Fibroblast of skin of abdomen (primary cell): ENCODE measurements at places on chromosomes 2 and 18.
A peak's percentile ranks its signal among the peaks of the same experiment; 100 is the strongest.

GRCh38 chr2:191064590-191064989, 50.6 kb upstream of the STAT1 start:
- no peak for DNase-seq

DNA sequence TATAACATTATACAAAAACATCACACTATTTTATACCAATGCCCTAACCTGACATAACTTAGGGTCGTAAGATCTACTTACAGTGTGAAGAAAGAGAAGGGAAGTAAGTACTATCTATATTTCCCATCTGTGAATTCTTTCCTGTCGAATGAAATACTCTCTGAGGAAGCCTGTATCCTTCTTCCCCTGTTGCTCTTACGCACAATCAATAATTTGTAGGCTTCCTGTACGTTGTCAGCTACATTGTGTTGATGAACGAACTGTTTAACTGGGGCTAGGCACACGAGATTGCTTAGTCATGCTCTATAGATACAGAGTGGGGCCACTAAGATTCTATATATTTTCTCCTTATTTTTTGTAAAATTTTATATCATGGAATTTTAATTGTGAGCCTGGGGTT, 1125.0 kb upstream of the CELF4 start:
- DNase-seq: no peak

DNA sequence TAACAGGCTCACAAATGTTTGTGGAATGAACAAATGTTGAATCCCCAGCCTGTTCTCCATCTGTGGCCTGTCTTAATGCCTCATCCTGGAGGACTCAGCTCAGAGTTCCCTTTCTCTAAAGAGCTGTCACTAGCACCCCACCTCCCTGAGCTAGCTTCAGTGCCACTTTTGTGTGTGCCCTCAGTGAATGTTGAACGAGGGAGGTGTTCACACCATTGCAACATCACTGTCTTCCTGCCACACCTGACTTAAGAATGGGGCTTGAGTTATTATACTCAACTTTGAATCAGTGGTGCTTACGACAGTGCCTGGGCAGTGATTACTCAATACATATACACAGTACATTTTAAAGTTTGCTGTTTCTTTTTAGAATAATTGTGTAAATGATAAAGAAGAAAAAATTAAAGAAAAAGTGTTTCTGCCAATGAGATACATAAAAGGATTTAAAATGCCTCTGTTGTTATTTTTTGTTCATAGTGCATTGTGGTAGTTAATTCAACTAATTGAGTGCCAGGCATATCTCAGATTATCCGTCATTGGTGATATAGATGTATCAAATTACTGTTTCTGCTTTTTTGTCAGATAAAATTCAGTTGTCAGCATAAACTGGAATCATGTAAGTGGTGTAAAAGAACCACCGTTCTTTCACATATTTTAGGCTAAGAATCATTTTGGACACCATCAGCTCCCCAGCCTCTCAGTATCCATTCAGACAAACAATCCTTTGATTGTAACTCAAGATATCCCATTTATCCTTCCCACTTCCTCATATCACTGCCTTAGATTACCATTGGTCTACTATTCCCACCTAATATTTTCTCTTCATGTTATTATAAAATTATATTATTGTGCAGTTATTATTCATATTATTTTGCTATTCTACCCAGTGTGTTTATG, 304.7 kb downstream of the PTPRM start:
- no peak for DNase-seq

DNA sequence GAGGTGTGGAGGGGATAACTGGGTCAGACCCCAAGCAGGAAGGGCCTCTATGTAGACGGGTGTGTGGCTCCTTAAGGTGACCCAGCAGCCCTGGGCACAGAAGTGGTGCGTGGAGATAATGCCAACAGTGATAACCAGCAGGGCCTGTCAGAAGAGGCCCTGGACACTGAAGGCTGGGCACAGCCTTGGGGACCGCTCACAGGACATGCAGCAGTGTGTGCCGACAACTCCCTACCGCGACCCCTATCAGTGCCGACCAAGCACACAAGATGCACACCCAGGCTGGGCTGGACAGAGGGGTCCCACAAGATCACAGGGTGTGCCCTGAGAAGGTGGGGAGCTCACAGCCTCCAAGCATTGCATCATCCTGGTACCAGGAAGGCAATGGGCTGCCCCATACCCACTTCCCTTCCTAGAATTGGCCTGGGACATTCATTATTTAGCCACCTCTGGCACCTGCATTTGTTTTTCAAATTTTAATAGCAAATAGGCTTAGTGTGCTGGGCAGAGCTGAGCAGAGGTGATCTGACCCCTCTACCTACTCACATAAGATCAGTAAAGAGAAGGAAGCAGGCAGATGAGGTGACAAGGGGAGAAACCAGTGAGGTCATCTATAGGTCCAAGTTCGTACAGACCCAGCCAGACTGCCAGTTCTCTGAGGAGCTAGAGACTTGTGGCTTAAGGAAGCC, 55.2 kb downstream of the BCL11A start:
- no peak for DNase-seq

DNA sequence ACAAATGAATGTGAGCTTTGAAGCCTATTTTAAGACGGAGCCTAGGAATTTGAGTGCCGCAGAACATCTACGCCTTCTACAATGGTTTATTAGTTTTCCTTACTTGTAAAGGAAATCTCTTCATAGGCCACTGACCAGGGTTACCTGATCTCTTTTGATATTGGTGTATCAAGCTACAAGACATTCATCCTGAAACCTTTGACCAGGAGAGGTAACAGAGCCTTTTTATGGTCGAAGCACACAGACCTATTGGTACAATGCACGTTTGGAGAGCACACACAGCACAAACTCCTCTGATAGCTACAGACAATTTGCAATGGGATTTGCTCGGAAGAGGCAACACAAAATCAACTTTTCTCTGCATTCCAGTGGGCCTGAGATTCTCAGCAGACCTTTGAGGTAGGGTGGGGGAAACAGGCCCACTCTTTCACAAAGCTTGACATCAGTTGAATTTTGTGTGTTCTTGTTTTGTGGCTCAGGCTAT, 12.8 kb downstream of the MYCN start:
- DNase-seq: no peak

DNA sequence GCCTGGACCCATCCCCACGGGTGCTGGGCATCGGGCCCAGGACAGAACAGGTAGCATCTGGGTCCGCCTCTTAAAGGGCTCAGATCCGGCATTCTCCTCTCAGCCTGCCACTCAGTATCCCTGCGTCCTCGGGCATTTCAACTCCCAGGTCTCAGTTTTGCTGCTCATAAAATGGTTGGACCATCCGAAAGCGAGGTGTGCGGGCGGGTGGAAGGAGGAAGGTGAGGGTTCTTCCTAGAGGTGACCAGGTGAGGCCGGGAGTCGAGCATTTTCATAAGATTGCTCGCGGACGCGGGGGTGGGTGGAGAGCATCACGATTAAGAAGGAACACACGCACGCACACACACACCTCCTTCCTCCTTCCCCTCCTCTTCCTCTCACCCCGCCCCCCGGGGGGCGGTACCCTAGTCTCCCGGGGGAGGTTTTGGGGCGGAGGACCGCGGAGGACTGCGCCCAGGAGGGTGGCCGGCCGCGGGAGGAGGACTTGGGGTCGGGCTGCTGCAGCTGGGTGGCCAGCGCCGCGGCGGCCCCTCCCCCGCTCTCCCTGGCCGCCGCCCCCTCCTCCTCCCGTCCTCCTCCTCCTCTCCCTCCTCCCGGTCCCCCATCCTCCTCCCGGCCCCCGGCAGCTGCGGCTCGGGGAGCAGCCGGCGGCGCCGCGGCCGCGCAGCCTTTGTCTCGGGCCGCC, 97.9 kb upstream of the GPR45 start:
- DNase-seq: peak; percentile 52

GRCh38 chr2:240426845-240427721, 8.4 kb upstream of the GPC1 start:
- no peak for DNase-seq

DNA sequence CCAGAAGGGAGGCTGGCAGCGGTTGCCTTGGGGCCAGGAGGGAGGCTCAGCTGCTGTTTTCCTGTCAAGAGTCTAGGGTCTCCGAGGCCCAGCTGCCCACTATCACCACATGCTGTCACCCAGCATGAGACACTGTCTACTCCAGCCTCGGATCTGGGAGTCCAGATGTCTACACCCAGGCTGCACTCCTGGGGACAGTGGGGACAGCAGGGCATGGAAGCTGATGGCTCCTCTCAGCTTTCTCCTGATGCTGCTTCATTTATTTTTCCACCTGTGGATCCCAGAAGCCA, 134.0 kb downstream of the PTGR3 start:
- no peak for DNase-seq

DNA sequence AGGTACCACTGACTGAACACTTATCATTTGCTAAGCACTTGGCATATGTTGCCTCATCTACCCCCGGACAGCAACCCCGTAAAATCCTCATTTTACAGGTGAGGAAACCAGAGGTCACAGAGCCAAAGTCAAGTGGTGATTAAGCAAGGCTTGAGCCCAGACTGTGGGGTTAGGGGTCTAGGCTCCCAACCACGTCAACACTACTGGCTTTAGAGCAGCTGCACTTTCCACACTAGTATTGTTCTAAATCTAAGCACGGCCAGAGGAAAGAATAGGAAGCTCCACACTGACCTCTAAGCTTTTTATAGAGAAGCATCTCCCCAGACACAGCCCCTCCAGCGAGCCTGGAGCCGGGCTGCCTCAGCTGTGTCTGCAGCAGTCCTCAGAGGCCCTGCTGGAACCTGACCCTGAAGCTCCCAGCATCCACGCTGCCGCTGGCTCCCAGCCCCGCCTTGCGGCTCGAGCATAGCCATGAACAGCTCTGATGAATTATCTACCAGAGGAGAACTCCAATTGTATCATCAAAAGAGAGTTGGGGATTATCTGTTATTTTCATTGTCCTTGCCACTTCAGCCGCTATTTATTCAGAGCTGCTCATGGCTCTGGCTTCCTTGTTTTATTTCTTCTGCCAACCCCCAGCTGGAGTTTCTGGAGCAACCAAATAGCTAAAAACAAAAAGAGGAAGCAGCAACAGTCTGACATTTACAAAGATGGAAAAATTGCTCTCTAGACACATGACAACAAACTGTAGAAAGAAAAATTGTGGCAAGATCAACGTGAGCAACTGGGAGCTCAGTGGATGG, 62.2 kb upstream of the RTN4 start:
- DNase-seq: peak; percentile 76

DNA sequence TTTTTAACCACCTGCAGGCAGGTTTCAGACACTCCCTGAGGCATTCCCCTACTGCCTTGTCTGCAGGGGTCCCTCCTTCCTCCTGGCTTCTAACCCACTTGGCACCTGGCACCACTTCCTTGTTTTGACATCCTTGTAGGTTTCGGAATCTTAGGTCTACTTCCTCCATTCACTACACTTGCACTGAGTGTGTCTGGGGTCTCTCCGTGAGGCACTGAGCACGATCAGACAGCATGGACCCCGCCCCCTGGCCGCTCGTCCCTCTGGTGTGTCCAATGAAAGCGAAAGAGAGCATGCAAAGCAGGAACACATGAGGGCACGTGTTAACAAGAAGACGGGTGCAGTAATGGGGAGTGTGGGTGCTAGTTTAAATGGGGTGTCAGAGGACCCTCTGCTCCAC, 63.8 kb downstream of the HAUS1 start:
- DNase-seq: no peak

DNA sequence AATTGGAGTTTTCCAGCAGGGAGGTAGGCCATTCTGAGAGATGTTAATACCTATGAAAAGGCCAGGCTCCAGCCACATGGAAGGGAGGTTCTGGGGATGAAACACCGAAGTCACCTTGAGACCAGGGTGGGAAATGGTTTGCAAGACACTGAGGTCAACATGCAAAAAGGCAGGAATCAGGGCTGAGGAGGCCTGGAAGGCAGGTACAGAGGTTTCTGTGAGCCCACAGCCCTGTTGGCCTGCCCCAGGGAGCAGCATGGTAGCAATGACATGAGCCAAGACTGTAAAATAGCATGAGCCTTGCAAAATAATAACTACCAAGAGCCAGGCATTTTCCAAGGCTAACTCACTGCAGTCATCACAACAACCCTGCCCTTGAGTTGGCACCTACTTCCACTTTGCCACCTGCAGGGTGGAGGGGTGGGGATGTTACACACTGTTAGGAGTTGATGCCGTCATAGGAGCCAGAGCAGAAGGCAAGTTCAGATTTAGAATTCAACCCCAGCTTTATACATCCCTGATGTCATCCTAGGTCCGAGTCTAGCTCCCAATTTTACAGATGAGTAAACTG, 61.3 kb downstream of the ZBTB7C start:
- DNase-seq: no peak

GRCh38 chr2:189306525-189306924, 127.0 kb upstream of the COL5A2 start:
- no peak for DNase-seq

- peak; percentile 62 for DNase-seq
These were observed 175.7 kb downstream of the SOCS6 start for GRCh38 chr18:70464343-70465114.

- DNase-seq: no peak
These were observed 47.8 kb upstream of the CREB1 start for GRCh38 chr2:207481924-207482323.

GRCh38 chr2:17792515-17792914, 23.7 kb upstream of the MSGN1 start:
- DNase-seq: peak; percentile 55

DNA sequence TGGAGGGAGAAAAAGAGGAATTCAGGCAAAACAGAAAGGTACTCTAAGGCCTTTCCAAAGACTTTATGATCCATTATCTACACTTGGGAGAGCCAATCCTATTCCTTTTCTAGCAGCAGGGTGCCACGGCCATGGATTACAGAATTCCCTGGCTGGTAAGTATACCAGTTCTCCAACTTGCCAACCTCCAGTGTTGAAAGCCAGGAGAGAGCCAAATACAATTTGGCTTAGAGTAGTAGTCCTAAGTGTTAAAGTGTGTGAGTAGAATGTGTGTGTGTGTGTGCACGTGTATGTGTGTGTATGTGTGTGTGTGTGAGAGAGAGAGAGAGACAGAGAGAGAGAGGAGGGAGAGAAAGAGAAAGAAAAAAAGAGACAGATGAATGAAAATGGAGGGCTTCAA, 43.3 kb downstream of the WDPCP start:
- no peak for DNase-seq

GRCh38 chr2:120708944-120709607, 26.6 kb upstream of the GLI2 start:
- DNase-seq: no peak

DNA sequence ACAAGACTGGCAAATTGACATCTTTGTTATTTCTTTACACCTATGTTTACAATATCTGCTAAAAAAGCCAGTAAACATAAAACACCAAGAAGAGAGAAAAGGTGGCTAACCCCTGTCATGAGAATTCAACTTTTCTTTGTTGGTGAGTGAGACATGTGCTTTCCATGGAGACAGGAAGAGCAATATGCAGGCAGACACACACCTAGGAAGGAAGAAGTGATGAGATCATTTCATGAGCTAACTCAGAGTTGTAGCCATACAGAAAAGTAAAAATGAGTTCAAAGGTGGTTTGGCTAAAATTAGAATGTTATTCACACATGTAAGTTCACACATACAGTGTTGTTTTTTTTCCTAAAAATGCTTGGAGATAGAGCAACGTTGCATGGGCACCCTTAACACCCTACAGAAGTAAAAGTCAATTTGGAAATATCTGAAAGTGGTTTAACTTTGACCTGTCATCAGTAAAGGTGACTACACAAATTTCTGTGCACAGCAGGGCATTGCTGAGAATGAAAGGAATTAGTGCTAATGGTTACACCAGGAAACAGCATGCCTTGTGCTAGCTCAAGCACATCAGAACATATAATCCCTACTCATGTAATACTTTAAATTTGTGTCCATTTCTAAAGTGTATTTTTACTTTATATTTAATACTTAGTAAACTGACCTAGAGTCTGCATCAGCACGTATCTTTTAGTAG, 557.6 kb downstream of the CBLN2 start:
- DNase-seq: no peak
